ENCODE measurements at places on chromosomes 11 and 22. TPM values are rescaled to one million over a fixed set of nuclear protein-coding genes. Genes with fewer than 3 reads are reported as not detected.

B4GALNT4 gene
- total RNA-seq: 1.9 TPM

CARNS1 gene
- 0.66 TPM for total RNA-seq

MYOD1 gene
- not detected for total RNA-seq

VWCE gene
- total RNA-seq: 5.5 TPM

CCDC90B gene
- total RNA-seq: 29.1 TPM

RAB3IL1 gene
- total RNA-seq: 0.34 TPM

CRACR2B gene
- total RNA-seq: 1.9 TPM

PIWIL4 gene
- total RNA-seq: 0.69 TPM

GLB1L3 gene
- 11.2 TPM for total RNA-seq

TXN2 gene
- 67.6 TPM for total RNA-seq

MS4A8 gene
- total RNA-seq: not detected

DTX4 gene
- total RNA-seq: 0.12 TPM

MOB2 gene
- 45.1 TPM for total RNA-seq

MISFA gene
- total RNA-seq: 5.3 TPM

ART1 gene
- not detected for total RNA-seq

KCNJ1 gene
- total RNA-seq: not detected

PLEKHA7 gene
- 1.8 TPM for total RNA-seq

SYT7 gene
- not detected for total RNA-seq

SPDYC gene
- total RNA-seq: not detected

OR8G1 gene
- not detected for total RNA-seq

PAK1 gene
- total RNA-seq: 57.1 TPM

P2RX3 gene
- total RNA-seq: not detected

NECTIN1 gene
- total RNA-seq: 0.91 TPM

PKDREJ gene
- not detected for total RNA-seq

TMEM223 gene
- 17.6 TPM for total RNA-seq

PPFIBP2 gene
- total RNA-seq: 5.8 TPM

XNDC1N gene
- total RNA-seq: 15.1 TPM

NAV2 gene
- total RNA-seq: 0.12 TPM

VSIG10L2 gene
- total RNA-seq: not detected

SPON1 gene
- total RNA-seq: 0.85 TPM

CD3E gene
- total RNA-seq: 696 TPM

KRTAP5-11 gene
- not detected for total RNA-seq

DEUP1 gene
- not detected for total RNA-seq

MS4A15 gene
- not detected for total RNA-seq

CELSR1 gene
- 0.47 TPM for total RNA-seq

CCDC34 gene
- total RNA-seq: 7.8 TPM

KRTAP5-8 gene
- total RNA-seq: not detected

SLC36A4 gene
- total RNA-seq: 14.1 TPM

TMEM135 gene
- total RNA-seq: 31.9 TPM

ZDHHC5 gene
- total RNA-seq: 84.4 TPM

TMEM121B gene
- total RNA-seq: 0.24 TPM

UBQLN3 gene
- total RNA-seq: not detected

EFEMP2 gene
- 7.2 TPM for total RNA-seq

MS4A4A gene
- not detected for total RNA-seq

PRR33 gene
- not detected for total RNA-seq

TRPC6 gene
- total RNA-seq: not detected

FGF19 gene
- total RNA-seq: not detected

RASL10A gene
- 0.76 TPM for total RNA-seq

A4GALT gene
- not detected for total RNA-seq
